ENCODE measurements at places on chromosomes 6 and 20.
A peak's percentile ranks its signal among the peaks of the same experiment; 100 is the strongest.

DNA sequence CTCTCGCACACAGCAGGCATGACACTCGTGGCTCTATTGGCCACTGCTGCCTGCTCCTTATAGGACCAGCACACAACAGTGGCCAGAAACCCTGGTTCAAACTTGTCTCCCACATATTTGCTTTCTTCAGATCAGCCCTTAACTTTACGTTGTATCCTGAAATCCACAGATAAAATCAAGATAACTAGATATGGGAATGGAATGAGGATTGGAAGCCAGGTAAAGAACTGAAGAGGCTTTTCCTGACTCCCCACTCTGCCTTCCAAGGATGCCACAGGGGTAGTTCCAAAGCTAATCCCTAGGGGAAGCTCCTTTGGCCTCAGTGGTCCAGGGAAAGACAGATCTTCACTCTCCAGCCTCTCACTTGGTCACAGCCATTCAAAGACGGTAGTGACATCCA is 86.5 kb downstream of the INSM1 start:
- DNase-seq: no peak

DNA sequence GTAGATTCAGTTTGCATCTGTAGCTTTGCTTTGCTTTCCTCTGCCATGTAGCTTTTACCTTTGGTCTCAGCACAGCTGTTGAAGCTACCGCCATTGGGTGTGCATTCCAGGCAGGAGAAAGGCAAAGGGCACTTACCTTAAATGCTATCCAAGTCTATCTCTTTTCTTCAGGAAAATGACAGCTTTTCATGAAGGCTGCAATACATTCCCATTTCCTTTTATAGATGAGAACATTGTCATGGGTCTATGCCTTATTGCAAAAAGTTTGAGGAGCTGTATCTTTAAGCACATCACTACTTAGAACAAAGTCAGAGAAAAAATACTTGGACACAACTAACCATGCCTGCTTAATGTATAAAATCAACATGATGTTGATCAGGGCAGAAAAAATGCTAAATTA is 266.8 kb downstream of the DOK5 start:
- DNase-seq: no peak

DNA sequence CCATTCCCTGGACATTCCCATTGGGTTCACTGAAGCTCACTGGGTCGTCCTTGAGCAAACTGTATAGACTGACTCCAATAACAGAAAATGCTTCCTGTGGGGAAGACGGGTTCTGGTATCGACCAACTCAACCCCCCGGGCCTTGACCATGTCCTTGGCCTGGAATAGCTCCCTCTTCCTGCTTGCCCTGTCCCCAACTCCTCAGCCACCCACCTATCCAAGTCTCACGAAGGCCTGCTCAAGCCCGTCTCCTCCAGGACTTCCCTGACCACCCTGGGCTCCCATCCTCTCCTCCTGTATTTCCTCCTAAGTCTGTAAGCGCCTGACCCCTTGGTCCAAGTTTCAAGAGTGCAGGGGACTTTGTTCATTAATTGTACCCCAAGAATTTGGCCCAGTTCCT is 2.8 kb upstream of the HMGA1 start:
- no peak for DNase-seq

DNA sequence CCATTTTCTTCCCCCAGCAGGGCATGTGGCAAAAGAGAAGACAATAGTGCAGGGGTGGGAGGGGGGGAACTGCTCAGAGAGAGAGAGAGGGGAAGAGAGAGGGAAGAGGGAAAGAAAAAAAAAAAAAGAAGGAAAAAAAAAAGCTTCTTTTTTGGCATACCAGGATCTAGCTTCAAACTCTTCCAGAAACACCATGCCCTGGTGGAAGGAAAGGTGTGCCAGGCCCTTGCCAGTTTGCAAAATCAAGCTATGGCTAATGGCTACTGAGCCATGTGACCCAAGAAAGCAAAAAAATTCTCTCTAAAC is 326 bp downstream of the ZMYND8 start:
- DNase-seq: no peak

- no peak for DNase-seq
These were observed 324.7 kb upstream of the RUNX2 start for GRCh38 chr6:45003387-45003786.

DNA sequence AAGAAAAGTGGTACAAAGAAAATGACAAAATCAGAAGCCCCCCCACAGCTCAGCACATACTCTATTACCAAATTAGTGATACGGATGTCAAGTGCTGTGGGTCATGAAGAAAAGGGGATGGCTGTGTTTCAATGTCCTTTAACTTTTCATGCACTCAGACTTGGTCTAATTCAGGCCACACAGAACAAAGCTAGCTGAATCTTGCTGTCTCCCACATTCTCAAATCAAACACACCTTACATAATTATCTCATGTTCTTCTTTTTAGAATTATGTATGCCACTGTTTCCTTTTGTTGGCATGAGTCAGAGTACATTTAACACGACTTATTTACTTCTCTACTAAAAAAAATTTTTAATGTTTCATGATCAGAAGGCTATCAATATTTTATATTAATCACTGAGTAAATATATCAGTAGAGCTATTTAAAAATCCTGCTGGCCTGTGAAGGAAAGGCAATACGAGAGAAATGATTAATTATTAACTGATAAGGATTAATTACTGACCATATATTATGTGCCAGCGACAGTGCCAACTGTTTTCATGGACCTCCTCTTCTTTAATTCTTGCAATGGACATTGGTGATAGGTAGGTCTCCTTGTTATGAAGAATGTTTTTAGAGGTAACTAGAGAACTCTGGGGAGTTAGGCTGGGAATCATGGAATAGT is 596.5 kb upstream of the AGPAT4 start:
- no peak for DNase-seq

DNA sequence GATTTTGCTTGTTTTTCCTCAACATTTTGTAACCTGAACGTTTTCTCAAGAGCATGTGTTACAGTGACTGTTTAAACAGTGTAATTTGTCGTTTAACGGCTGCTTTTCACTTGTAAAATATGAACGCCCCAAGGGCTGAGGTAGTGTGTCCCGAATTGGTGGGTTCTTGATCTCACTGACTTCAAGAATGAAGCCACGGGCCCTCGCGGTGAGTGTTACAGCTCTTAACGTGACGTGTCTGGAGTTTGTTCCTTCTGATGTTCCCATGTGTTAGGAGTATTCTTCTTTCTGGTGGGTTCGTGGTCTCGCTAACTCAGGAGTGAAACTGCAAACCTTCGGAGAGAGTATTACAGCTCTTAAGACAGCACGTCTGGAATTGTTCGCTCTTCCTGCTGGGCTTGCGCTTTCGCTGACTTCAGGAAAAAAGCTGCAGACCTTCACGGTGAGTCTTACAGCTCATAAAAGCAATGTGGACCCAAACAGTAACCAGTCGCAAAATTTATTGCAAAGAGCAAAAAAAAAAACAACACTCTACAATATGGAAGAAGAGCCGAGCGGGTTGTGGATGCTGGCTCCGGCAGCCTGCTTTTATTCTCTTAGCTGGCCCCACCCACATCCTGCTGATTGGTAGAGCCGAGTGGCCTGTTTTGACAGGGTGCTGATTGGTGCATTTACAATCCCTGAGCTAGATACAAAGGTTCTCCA is 25.1 kb upstream of the TRIM27 start:
- no peak for DNase-seq

GRCh38 chr6:118562248-118562647 is 14.2 kb downstream of the PLN start:
- DNase-seq: no peak

DNA sequence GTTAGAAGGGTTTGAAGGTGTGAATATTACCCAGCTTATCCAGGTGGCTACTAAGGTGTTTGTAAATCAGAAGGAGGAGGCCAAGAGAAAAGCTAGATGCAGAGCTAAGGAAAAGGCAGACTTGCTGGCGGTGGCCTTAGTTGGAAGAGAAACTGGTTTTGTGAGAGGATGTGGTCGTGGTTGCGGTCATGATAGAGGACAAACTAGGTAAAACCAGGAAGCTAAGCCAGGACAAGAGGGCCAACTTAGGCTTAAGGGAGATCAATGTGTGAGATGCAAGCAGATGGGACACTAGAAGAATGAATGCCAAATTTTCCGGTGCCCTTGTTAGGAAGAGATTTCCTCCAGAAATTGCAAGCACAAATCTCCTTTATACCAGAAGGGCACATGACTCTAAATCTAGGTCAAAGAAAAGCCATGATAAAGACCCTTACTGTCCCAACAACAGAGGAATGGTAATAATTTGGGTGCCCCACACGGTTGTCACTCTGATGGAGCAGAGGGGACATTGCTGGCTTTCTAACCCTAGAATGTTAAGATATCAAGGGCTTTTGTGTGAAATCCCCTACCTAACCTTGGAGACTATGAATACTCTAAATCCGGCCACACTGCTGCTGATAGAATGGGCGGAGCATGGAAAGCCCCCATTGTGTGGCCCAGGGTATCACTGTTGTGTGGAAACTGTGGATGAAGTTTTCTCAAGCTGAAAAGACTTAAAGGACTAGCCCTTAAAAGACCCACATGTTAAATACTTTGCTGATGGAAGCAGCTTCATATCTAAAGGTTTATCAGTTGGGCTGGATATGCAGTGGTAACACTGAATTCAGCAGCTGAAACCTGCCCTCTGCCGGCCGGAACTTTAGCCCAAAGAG is 7.8 kb downstream of the IL22RA2 start:
- DNase-seq: peak; percentile 58

- no peak for DNase-seq
These were observed 154.0 kb downstream of the PRL start for GRCh38 chr6:22142856-22143255.

GRCh38 chr6:36443471-36444428 is 950 bp downstream of the KCTD20 start:
- no peak for DNase-seq

DNA sequence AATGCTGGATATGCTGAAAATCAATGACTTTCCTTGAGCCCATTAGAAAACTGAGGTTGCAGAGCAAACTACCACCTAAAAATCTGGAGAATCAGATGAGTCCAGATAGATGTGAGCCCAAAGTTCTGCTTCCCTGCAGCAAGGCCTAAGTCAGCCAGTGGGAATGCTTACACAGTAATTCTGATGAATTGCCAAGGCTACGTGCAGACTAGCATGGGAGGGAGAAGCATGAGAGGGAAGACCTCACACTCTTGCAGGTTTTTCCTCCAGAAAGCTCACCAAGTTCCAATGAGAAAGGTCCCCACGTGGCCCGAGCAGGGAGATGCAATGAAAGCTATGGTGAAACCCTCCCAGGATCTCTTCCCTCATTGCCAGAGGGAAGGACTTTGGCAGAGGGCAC is 104.8 kb upstream of the SIRPA start:
- no peak for DNase-seq

DNA sequence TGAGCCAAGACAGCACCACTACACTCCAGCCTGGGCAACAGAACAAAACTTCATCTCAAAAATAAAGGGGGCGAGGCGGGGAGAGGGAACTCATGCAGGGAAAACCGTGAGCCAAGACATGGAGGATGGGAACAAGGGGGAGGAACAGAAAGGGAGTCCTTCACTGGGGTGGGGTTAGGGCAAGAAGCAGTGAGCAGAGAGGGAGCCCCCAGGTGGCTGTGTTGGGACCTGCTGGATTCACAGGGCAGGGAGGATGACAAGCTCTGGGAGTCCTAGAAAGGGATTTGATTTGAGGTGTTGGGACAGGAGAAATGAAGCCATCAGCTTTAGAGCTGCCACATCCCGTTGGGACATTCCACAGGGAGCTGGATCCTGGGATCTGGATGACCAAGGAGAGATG is 90.6 kb upstream of the TOP1 start:
- DNase-seq: no peak

GRCh38 chr20:33671573-33672288 is 2.5 kb downstream of the NECAB3 start:
- DNase-seq: no peak

DNA sequence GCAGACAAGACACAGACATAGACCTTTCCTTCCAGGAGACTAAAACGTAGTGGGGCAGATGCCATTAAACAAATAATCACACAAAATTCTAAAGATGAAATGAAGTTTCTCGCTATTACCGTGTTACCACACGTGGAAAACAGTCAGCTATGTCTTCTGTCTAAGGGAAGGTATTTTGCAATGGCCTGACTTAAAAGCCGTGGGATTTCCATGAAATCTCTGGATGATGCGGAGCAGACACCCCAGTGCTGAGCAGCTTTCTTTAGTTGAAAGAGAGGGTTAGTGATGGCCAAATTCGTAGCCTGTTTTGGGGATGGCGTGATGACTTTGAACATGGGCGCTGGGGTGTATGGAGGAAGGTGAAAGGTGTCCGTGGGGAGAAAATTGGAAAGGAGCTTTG is 281.8 kb downstream of the NRN1 start:
- DNase-seq: no peak

GRCh38 chr6:104750449-104750848 is 109.3 kb downstream of the HACE1 start:
- DNase-seq: no peak

GRCh38 chr20:47762699-47763268 is 22.5 kb downstream of the SULF2 start:
- no peak for DNase-seq

DNA sequence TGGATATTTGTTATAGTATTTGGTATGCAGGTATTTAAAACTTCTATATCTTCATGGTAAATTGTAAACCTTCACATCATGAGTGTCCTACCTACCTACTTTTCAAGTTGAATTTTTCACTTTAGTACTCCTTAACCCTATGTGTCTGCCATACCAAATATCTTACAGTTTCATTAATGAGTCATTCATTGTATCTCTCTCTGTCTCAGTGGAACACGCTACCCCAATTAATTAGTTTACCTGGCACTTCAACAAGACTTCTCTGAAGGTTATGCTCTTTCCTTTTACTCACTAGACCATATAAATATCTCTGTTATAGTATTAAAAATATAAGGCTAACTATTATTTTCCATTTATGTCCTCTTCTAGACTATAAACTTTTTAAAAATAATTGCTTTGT is 123.9 kb upstream of the GJE1 start:
- no peak for DNase-seq

DNA sequence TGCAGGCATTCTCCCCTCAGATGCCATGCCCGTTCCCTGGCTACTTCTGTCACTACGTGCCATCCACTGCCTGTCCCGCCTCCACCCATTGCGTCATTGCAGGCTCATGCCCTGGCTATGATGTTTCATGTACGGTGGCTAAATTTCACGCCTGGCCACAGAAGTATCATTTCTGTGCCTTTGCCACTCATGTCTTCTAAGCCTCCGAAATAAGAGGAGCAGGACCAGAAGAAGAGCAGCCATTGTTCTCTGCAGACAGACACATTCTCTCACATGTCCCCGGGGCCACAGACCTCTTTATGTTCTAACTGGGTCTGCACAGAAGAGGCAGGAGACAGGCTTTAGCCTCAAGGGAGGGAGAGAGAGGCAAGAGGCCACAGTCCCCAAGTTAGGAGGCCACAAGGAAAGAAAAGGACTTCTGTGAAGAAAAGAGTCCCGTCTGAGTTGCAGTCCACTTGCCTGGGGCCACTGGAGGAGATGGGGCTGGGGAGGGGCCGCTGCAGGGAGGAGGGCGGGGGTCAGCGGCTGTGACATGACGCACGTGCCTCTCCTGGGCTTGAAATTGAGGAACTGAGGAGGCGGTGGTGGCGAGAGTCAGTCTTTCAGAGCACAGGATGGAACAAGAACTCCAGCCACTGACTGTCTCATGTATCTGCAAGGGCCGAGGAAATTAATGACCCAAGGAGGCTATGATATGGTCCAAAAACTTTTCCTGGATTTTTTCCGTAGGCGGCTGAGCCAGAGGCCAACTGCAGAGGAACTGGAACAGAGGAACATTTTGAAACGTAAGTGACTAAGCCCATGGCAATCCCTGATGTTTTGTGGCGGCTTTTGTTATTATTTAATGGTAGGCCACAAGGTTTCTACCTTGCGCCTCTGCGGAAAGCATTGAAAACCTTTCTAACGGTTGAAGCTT is 55.9 kb downstream of the TBC1D7 start:
- DNase-seq: no peak

All from activated naive CD4-positive, alpha-beta T cell treated with Interleukin-2 at 50 U/mL for 16 hours (primary cell).